ENCODE measurements at places on chromosomes 4 and X.
A peak's percentile ranks its signal among the peaks of the same experiment; 100 is the strongest.

DNA sequence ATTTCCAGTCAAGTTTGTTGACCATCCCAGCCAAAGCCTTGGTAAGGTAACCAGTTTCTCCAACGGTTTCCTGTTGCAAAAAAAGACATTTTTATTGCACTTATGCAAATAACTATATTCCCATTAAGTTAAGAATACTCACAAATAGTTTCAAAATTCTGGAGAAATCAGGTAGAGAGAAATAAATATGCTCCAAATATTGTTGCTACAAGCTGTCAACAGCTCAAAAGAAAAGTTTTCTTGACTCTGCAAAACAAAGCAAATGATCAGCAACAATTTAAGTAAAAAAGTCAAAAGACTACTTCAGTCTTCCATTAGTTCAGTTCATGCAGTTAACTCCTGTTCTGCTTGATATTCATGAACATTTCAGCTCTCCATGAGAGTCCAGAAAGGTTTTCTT lies 49.0 kb upstream of the UGT8 start:
- ATAC-seq = no peak

DNA sequence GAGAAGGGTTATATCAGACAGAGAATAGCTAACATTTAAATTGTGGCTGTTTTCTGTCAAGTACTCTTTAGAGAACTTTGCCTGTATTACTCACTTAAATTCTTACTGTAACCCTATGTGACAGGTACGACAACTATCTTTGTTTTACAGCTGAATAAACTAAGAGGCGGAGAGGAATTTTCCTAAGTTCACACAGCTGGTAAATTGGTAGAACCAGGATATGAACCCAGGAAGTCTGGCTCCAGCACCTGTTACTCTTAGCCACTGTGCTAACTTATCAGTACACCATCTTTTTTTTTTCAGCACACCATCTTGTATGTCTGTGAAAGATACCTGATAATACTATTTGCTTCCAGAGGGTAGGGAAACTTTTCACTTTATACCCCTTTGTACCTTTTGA lies 2.0 kb upstream of the SYP start:
- ATAC-seq = no peak

DNA sequence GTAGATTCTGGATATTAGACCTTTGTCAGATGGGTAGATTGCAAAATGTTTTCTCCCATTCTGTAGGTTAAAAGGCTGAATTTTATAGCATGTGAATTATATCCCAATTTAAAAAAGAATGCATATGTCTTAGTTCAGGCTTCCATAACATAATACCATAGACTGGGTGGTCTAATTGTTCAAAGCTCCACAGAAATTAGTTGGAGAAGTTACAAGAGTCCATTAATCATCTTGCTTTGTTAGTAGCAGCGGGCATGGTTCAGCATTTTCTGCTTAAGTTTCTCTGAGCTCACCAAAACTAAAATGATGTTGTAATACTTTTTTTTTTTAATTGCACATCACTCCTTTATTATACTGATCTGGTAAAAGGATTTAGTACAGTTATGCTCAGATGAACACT lies 1.8 kb downstream of the PGAM4 start:
- ATAC-seq = no peak

- no peak for ATAC-seq
Observed at GRCh38 chrX:130184168-130184567, 12.4 kb downstream of the RAB33A start.

DNA sequence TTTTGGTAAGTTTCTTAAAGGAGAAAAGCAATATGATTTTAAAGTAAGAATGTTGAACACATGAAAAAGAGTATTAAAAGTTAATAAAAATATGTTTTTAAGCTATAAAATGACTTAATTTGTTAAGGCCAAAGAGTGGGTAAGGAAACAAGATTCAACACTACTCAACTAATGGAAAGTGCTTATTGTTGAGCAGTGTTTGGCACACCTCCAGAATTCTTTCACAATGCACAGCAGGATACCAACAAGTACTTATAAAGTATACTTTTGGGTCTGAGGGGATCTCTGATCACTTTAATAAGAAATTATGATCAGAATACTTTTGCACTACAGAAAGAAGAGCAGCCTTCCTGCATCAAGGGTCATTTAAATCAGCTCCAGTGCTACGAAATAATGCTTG lies 5.9 kb downstream of the LAMP2 start:
- ATAC-seq = no peak

- ATAC-seq = no peak
Observed at GRCh38 chrX:40484408-40485091, 96.2 kb upstream of the ATP6AP2 start.

GRCh38 chr4:79472693-79473438 lies 64.8 kb upstream of the GK2 start:
- ATAC-seq = no peak

DNA sequence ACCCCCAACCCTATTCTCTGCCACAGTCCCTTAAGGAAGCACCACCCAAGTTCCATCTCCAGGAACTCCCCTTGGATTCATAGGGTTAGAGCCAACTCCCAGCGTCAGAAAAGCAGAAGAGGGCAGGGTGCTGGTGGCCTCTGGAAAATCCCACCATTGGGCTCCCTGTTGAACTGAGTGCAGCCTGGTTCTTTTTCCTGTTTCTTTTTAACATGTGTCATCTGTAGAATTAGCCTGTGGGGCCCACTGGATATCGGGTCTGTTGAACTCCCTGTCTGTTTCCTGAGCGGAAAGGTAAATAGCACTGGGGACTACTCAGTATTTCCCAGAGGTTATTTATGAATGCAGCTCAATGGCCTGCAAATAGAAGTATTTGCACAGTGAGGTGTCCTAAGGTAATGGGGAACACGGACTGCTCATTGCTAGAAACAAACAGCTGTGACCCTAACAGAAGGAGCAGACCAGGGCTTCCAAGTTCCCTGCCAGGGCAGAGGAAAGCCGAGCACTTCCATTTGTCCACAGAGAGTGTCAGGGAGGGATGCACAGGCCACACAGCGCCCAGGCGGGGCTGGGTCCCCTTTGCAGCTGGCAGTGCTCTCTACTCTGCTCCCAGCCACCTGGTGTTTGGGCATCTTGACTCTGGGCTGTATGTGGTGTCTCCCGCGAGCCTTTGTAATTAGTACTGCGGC lies 102.6 kb downstream of the FHDC1 start:
- ATAC-seq = no peak

- no peak for ATAC-seq
Observed at GRCh38 chrX:19866626-19867410, 20.6 kb downstream of the SH3KBP1 start.

DNA sequence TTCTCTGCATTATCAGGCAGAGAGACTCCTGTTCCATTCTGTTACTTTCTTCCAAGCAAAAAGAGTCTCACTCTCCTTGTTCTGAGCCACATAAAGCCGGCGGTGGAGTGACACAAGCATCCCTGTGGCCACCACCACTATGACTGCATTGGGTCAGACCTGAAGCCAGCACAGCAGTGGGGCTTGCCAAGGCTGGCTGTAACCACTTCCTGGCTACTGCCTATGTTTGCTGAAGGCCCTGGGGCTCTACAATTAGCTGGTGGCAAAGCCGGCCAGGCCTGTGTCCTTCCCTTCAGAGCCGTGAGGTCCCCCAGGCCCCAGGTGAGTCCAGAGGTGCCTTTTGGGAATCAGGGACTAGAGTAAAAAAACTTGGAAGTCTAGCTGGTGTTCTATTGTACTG lies 31.8 kb downstream of the PLAC8 start:
- ATAC-seq = no peak

- ATAC-seq = no peak
Observed at GRCh38 chr4:185654311-185654710, 119.0 kb upstream of the PDLIM3 start.

- no peak for ATAC-seq
Observed at GRCh38 chr4:9987749-9988362, 33.4 kb downstream of the SLC2A9 start.

- ATAC-seq = no peak
Observed at GRCh38 chr4:110532901-110533589, 57.1 kb downstream of the ENPEP start.

DNA sequence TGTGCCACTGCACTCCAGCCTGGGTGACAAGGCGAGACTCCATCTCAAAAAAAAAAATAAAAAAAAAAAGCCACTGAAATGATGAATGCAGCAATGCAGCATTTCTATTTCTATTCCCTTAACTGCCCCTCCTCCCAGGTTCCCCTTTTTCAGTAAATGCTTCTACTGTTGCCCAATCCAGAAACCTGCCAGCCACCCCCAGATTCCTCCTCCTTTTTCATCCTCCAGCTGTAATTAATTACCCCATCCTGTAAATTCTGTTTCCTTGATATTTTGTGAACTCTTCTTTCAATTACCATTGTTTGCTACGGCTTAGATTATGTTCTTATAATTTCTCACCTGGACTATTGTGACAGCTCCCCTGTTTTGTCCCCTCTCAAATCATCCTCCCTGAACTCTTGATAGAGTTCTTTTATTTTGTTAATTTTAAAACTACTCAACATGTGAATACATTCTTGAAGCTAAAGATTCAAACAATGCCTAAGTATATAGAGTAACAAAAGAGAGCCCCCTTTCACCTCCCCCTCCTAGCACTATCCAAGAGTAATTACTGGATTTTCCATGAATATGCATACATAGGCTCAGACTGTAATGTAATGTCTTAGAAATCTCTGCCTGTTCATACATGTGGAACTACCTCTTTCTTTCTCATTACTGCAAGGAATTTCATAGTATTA lies 140.6 kb upstream of the GPC4 start:
- no peak for ATAC-seq

DNA sequence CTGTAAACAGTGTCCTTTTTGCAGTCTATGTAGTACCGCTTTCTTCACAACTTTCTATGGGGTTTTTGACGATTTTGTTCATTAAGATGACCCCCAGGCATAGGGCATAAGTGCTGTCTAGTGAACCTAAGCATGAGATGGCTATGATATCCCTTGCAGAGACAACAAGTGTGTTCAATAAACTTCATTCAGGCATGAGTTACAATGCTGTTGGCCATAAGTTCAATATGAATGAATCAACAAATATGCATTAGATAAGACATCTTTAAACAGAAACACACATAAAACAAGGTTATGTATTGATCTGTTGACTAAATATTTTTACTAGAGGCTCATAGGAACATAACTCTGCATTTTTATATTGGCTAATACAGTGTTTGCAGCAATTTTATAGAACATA lies 1322.0 kb downstream of the ARAP2 start:
- ATAC-seq = no peak

- ATAC-seq = peak; percentile 49
Observed at GRCh38 chr4:55435141-55435841, 39.5 kb downstream of the TMEM165 start.

- no peak for ATAC-seq
Observed at GRCh38 chr4:150769845-150770244, 187.9 kb downstream of the MAB21L2 start.

DNA sequence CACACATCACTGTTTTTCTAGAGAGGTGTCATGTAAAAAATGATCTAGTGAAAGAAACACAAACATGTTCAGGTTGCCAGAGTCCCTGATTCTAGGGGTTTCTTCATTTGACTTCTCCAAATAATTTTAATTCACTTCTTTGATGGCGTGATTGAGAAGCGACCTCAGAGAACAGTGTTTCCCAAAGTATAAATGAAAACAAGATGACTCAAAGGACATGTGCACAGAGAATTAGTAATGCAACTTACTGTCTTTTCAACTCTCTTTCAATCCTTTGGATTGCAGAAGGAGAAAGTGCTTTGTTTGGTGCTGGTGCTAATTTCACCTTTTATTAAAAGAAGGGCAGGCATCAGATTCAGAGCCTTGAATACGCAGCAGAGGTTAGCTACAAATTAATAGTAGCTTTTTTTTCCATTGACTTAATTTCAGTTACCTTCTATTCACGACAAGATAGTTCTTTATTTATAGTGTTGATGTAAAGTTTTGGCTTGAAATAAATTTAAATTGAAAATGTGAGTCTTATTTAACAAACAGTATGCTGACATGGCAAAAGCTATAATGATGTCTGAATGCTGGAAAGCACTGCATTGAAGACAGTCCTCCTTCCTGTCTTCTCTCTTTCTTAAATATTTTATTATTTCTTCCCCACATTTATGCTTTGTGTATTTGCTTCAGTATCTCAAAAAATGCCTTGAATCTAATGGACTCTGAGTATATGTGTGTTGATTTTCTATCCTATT lies 85.1 kb downstream of the SLC10A7 start:
- ATAC-seq = no peak

- no peak for ATAC-seq
Observed at GRCh38 chr4:72604324-72604723, 35.3 kb upstream of the ADAMTS3 start.

DNA sequence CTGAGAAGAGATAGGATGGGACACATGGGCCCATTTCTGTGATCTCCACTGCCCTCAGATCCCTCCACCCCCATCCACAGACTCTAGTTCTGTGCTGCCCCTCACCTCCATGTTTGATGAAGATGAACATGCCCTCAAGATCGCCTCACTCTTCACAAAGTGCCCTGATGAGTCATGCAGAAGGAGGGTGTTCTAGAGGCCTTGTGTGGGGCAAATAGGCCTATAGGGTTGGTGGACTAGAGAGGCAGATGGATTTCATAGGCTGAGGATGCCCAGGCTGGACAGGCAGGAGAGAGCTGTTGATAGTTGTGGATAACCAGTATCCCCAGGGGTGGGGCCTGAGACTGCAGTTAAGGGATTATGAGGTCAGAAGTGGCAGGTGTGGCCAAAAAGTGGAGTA lies at the start of gene CXorf65:
CXorf65 (minus strand) TSS at position 314 of the 400 bp plus-strand sequence; CDS start at position 130, 184 bp downstream.
- ATAC-seq = no peak

GRCh38 chr4:38591617-38592337 lies 72.2 kb upstream of the KLF3 start:
- peak; percentile 81 for ATAC-seq

DNA sequence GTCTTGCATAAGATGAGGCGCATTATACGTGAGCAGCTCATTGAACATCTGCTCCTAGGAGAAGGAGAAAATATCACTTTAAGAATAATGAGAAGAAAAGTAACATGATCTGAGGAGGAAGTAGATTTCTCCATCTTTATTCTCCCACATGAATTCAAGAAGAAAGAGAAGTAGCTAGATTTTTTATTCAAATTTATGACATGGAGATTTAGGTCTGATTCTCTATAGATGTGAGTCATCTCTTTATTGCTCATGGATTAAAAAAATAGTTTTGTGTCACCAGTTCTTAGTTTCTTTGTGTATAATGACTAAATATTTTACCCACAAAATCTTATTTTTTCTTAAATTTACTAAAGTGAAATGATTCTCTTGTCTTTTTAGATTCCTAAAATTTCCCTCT lies 40.4 kb downstream of the HPGDS start:
- no peak for ATAC-seq

DNA sequence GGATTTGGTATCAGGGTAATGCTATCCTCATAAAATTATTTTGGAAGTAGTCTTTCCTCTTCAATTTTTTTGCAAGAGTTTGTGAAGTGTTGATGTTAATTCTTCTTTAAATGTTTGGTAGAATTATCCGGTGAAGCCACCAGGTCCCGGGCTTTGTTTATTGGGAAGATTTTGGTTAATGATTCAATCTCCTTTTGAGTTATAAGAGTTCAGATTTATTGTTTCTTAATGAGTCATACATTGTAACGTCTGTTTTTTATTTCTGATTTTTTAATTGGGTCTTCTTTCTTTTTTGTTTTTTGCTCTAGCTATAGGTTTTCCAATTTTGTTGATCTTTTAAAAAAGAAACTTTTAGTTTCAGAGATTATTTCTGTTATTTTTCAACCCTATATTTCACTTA lies 412.3 kb downstream of the PDGFC start:
- ATAC-seq = no peak

- no peak for ATAC-seq
Observed at GRCh38 chr4:89109841-89110540, 1.3 kb upstream of the TIGD2 start.
